Brain pericyte (primary cell): ENCODE measurements at places on chromosomes 7 and 10.

- no peak for DNase-seq
These were observed 22.2 kb downstream of the SUGCT start for GRCh38 chr7:40156988-40157387.

GRCh38 chr10:46270086-46270811 lies 16.5 kb upstream of the ANTXRL start:
- no peak for DNase-seq

GRCh38 chr10:60123668-60124067 lies 217.3 kb upstream of the CCDC6 start:
- DNase-seq, result no peak

DNA sequence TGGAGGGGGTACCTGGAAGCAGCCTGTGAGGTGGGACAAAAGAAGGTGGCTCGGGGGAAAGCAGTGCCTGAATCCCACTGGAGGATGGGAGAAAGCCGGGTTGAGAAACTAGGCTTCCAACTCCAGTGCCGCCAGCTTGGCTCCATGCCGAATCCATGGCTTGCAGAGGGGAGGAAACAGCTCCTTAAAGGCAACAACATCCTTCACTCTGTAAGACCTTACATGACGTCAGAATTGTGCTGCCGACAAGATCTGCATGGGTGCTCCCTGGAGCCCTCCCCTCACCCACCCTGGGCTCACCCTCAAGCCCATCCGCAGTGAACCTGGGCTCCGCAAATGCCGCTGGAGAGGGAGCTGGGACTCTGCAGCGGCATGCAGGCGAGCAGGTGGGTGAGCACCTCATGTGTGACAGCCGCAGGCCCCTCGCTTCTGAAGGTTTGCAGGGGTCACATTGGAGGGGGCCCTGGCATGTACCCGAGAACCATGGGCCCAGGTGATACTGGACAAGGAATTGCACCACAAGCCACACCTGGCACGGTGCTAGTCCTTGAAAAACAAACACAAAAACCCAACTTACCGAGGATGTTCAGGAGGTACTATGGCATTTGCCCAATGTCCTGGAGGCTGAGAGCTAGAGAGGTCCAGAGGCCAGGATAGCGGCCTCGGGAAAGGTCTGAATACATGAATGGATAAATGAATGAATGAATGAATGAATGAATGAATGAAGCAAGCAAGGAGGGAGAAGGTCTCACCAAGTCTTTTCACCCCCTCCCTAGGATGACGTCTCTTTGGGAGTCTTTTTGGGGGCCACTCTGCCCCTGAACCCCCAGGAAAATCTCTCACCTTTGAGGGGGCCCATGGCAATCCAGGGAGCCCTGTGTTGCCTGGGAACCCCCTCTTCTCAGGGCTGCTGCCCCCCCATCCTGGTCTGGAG lies 238.6 kb upstream of the SHH start:
- DNase-seq, result no peak

DNA sequence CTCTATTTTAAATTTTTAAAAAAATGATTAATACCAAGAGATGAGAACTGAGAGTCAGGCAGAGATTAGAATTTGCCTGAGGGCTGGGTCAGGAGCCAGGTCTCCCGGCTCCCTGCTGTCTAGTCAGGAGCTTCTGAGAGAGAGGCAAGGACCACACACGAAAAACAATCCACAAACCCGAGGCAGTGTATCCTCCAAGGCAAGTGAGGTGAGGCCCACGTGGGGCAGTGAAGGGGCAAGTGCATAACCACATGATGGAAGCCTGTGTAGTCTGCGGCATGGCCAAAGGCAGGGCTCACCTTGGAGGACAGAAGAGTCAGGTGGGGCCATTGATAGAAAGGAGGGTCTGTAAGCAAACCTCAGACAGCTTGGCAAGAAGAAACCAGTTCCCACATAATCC lies 541.2 kb upstream of the FOXK1 start:
- DNase-seq, result no peak

DNA sequence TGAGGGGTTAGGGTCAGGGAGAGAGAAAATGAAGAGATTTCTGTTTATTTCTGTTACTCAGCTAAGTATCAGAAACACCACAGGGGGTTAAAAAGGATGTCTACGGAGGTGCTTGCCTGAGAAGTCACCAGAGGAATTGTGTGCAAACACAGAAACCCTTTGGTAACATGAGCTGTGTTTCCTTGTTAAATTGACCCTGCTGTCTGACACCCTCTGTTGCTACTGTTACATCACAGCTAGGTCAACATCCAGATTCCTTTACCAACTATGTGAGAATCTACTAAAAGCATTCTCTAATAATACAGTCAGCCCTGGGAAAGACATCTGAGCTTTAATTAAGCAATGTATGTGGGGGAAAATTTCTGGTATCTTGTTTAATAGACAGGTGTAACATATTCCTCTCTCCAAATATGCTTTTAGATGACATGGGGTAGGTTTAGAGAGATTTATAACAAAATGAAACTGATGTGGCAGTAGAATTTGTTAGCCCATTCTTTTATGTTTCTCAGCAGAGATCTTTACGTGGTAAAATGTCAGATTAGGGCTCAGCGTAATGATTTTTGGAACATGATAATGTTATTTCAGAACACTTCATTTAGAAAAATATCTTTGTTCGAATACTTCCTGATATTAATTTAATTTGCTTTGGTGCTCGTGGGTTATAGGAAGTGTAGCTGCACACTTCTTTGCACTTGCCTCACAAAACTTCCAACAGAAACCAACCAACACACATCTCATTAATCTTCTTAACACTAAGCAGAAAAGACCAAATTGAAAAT lies 168.0 kb upstream of the AHR start:
- peak; percentile 56 for DNase-seq

GRCh38 chr10:100364735-100365391 lies 17.8 kb downstream of the SCD start:
- no peak for DNase-seq

- no peak for DNase-seq
These were observed 183.6 kb upstream of the ADARB2 start for GRCh38 chr10:1920941-1921340.

DNA sequence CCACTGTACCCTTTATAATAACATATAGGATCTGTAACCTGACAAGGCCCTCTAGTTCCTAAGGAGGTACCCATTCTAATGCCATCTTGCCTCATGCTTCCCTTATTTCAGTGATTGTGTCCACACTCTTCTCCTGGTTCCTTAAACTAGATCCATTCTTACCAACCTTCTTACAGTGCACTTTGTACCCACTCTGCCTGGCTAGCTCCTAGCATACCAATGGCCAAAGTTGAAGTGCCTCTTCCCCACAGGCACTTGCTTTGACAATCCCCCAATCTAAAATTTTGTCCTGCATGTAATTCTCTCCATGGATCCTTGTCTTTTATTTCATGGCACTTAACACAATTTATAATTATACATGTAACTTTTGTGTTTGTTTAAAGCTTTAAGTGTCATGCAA lies 40.9 kb downstream of the CCDC71L start:
- DNase-seq, result no peak

DNA sequence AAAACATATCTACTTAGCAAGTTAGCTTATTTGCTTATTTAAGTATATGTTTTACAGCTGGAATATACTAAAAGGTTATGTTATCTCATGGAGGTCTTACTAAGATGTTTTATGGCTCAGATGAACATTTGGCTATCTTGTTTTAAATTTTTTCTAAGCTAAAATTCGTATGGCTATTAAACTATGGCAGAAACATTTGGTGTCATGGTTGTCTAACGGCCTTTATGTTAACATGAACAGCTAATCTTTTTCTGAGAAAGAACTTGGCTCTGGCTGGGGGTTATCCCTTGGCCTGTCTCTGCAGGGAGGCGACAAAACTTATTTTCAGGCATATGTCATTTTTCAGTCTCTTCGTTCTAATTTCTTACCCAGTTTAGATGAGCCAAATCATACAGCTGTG lies 101.5 kb upstream of the MTPN start:
- DNase-seq, result no peak

DNA sequence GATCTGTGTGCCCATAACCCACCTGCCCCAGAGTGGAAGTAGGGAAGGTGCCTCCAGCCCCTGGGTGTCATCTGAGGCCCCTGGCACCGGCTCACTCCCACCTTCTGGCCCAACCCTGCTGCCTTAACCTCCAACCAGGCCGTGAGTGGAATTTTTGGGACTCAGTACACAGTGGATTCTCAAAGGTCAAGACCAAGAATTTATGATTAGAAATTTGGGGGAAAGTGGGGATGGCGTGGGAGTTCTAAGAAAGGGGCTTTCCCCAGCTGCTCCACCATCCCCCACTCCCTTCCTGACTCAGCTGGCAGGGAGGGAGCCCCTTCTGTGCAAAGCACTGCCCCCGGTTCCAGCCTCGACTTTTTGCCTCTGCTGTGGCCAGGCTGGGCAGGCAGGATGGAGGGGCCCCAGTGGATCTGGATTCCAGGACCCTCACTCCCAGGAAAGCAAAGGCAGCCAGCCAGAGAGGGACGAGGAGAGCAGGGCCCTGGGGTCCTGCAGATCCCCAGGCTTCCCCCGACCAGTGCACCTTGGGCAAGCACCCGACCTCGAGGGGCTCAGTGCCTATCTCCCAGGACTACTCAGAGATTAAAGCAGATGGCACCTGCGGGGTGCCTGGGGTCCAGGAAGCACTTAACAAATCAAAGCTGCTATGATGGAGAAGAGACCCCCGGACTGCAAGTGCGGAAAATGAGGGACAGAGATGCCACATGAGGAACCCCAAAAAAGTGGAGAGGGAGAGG lies 12.8 kb downstream of the SPOCK2 start:
- no peak for DNase-seq

DNA sequence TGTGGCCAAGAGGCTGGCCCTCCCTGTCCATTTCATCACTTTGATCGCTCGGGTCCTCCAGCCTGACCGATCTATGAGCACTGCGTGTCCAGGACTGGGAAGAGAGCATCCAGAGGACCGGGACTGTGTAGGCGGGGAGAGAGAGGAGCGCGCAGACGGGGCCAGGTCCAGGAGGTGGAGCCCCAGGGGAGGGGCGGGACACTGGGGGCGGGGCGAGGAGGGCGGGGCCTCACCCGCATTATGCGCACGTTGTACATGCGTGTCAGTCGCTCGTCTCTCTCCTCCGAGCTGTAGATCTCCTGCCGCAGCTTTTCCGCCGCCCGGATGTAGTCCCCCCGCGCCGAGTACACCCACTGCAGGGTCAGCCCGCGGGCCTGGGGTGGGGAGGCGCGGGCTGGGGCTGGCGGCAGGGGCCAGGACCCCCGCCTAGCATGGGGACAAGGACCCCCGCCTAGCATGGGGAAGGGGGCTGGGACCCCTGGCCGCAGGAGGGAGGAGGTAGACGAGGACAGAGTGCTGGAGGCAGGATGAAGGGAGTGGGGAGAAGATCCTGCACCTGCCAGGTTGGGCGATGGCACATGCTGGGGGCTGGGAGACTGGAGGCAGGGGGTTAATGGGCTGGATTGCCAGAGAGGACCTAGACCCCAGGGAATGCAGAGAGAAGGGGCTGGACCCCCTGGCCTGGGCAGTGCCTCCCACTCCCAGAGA lies 14.3 kb downstream of the MOSPD3 start:
- DNase-seq, result no peak
